Hematopoietic multipotent progenitor cell treated with erythropoietin and hydrocortisone succinate and interleukin-3 and kit ligand, for 8 days (in vitro differentiated cells): ENCODE measurements at places on chromosomes 6 and 20.

DNA sequence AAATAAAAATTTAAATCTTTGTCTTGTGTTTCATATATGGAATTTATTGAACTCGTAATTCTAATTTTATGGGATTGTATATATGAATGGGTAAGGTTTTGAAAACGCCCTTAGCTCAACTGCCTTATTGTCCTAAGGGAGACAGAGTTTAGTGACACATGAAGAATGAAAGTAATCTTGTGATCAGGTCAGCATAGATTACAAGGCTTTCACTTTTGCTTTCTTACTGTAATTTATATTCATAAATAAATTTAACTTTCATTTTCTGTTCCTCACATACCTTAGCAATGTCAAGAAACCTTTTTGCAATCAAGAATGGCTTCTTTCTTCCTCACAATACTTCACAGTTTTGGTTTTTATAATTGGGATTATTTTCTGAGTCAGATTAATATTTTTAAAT, 14.4 kb downstream of the KPNA5 start:
- DNase-seq, result no peak

- DNase-seq, result no peak
Observed at GRCh38 chr6:38480036-38480435, 159.7 kb downstream of the BTBD9 start.

DNA sequence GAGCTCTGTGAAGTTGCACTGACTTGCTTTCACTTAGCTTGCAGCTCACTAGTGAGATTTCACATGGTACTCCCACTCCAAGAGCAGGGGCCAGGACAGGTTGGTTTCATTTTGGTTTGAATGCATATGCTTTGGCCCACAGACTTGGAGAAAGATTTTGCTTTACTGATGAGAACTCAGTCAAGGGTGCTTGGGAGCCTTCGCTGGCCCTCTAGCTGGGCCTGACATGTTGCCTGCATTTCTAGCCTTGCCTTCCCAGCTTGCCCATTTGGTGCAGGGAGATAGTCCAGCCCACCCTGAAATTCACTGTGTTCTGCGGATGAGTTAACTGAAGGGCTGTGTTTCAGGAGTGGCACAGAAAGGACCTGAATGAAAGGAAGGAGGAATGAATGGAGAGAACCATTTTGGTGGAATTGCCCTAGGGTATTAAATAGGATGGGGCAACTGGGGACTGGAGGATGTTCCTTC, 1.9 kb downstream of the SGK1 start:
- DNase-seq, result peak; percentile 68

GRCh38 chr6:35419417-35419816, 32.7 kb upstream of the FANCE start:
- peak; percentile 12 for DNase-seq

DNA sequence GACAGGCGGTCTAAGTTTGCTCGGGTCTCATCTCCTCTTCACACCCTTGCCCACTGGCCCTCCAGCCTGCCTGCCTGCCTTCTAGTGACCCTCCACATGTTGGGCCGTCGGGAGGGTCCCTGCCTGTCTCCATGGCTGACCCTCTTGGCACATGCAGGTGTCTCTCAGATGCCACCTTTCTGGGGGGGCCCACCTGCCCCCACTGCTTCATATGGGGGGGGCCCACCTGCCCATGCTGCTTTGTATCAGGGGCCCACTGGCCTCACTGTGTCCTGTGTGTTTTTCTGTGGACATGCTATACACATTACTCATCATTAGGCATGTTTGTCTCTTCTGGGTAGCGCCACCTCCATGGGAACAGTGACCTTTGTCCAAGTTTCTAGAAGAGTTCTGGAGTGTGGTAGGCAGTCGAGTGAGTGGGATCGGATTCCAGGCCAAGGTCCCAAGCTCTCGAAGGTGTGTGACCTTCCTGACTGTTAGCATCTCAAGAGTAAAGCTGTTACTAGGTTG, 40.4 kb upstream of the KIF25 start:
- DNase-seq, result no peak

- no peak for DNase-seq
Observed at GRCh38 chr20:62801284-62802010, 3.2 kb upstream of the OGFR start.

- DNase-seq, result no peak
Observed at GRCh38 chr6:98794307-98794842, 40.0 kb upstream of the POU3F2 start.

GRCh38 chr20:48526936-48527335, 300.9 kb downstream of the PREX1 start:
- DNase-seq, result no peak

- DNase-seq, result no peak
Observed at GRCh38 chr6:24900917-24901697, 34.7 kb downstream of the RIPOR2 start.

- no peak for DNase-seq
Observed at GRCh38 chr6:146335336-146335735, 208.3 kb upstream of the RAB32 start.

GRCh38 chr6:78611102-78611620, 256.2 kb upstream of the IRAK1BP1 start:
- DNase-seq, result no peak

- DNase-seq, result no peak
Observed at GRCh38 chr6:34709386-34709785, 12.8 kb upstream of the ILRUN start.

- DNase-seq, result no peak
Observed at GRCh38 chr6:82987951-82988350, 77.7 kb downstream of the UBE3D start.

GRCh38 chr20:19932170-19932667, 84.9 kb upstream of the NAA20 start:
- no peak for DNase-seq

GRCh38 chr20:51085769-51086168, 62.9 kb upstream of the KCNG1 start:
- DNase-seq, result no peak

- DNase-seq, result no peak
Observed at GRCh38 chr6:170429450-170429849, 122.9 kb downstream of the FAM120B start.

DNA sequence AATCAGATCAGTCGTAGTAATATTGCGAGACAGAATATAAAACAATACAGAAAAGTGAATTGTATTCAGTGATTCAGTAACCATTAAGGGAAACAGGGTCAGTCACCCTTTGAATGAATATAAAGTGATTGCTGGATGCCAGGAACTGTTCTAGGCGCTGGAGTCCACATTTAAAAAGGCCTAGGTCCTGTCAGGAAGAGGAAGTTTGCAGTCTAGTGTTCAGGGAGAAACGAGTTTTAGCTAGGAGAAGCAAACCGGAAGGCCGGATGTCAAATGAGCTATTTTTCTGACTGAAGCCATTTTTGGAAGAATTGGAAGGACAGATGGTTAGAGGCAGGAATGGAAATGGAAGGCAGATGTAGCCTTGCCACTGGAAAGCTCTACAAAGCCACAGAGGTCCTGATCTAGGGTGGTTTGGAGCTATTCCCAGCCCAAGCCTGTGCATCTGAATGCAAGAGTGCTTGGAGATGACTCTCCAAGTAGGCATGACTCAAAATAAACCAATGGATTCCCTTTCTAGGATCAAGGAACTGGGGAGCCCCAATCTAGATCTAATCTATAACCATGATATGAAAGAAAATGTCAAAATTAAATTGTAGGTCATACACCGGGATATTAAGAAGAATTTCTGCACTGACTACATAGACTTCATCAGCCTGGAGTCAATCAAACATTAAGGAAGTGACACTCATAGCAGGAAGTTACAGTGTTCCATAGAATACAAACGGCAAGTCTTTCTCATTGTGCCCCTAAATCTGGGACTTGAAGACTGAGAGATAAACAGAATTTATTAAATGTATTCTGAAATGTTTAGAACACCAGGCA, 36.8 kb upstream of the CDKAL1 start:
- DNase-seq, result no peak

DNA sequence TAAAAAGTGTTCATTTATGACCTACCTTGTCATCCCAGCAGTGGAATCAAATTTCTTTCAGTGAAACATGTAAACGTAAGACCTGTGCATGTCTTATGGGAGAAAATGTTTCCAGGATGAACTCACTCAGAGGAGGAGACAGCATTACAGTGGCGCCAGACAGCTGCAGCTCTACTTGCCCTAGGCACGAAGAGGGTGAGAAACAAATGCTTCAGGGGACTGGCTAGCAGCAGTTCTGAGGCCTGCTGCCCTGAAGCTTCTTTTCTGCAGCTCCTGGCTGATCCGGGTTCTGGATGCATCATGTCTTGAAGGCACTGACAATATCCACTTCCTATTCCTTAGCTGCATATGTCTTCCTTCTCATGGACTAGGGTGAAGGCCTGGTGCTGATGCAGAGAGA, 120.2 kb downstream of the QRSL1 start:
- no peak for DNase-seq

DNA sequence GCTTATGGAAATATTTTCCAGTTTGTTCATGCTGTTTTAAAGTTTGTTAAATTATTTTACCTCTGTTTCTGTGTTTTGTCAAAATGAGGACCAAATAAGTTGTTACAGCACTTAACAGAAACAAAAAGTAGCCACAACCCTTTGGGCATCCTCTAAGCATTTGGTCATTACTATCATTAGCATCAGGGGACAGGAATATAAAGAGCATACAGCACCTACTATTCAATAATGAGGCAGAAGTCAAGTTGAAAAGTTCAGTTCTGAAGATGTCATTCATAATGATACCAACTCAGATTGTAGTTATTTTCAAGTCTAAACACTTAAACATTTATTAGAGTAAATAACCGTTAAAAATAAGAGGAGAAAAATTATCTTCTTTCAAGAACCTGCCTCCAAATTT, 862.3 kb upstream of the FLRT3 start:
- no peak for DNase-seq

- peak; percentile 10 for DNase-seq
Observed at GRCh38 chr6:154951345-154952200, 43.5 kb upstream of the TIAM2 start.

GRCh38 chr6:11353921-11354389, 121.5 kb upstream of the NEDD9 start:
- no peak for DNase-seq

DNA sequence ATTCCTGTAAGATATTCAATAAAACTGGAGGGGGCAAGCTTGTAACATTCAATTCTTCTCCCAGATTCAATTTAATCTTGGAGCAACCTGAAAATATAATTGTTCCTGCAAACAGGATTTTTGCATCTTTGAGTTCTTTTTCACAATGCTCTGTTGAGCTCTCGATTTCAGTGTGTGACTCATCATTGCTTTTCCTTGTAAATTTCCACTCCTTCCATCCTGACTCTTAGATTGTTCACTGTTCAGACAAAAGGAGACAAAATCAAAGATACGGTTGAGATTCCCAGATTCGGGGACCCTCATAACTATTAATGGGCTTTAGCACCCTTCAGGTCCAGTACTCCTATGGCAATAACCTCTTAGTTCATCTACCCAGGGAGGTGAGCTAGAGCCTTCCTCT, 571.9 kb upstream of the CHD6 start:
- no peak for DNase-seq

DNA sequence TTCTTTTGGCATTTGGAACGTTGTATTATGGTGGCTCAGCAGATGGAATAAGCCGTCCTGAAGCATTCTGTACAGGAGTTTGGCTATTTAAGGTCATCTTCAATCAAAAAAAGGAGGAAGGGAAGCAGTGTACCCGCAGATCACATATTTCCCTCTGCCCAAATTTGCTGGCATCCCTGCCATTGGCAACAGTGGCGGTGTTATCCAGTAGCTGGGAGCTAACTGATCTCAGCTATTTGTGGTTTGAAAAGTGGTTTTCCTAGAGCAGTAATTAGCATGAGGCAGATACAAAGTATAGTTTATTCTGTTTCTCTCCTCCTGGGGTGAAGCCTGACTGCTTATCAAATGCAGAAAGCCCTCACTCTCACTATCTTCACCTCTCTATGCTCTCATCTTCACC, 576.8 kb downstream of the QKI start:
- peak; percentile 33 for DNase-seq

- DNase-seq, result no peak
Observed at GRCh38 chr6:138321934-138322333, 55.8 kb upstream of the SMIM28 start.

- DNase-seq, result no peak
Observed at GRCh38 chr6:128079021-128079420, 178.2 kb upstream of the THEMIS start.

GRCh38 chr6:30315156-30315555, 11.6 kb upstream of the TRIM39 start:
- DNase-seq, result no peak

DNA sequence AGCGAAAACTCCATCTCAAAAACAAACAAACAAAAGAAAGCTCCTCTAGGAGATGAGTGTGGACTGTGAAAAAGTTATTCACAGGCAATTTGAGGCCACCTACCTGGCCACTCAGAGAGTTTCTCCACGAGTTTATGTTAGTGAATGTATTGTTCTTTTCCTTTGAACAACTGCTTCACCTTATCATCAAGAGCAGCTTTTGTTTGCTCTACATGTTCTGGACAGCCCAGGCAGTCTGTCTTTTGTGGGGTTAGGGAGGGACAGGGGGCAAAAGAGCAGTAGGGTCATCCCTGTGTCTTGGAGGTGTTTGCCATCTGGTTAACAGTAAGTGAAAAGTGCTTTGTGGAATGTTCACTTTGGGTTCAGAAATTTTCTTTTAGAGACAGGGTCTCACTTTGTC, 8.0 kb downstream of the CASS4 start:
- peak; percentile 24 for DNase-seq

GRCh38 chr6:168333989-168334388, 14.4 kb upstream of the DACT2 start:
- no peak for DNase-seq

GRCh38 chr6:7073082-7073820, 34.5 kb upstream of the RREB1 start:
- no peak for DNase-seq

DNA sequence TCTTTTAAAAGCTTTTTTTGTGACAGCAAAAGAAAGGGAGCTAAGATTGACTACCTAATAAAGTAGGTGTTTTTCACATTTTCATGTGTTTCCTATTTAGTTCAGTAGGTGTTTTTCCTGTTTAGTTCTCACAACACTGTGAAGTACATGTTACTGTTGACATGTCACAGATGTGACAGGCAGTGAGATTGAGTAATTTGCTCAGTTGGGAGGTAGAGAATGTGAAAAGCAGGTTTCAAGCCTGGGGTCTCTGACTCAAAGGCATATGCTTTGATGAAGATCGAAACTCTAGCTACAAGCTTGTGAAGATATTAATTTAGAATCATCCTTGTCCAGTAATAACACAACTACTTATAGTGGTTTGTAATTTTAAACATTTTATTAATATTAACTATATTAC, 43.1 kb downstream of the SLX4IP start:
- no peak for DNase-seq

- no peak for DNase-seq
Observed at GRCh38 chr6:169074526-169074925, 179.1 kb downstream of the THBS2 start.

DNA sequence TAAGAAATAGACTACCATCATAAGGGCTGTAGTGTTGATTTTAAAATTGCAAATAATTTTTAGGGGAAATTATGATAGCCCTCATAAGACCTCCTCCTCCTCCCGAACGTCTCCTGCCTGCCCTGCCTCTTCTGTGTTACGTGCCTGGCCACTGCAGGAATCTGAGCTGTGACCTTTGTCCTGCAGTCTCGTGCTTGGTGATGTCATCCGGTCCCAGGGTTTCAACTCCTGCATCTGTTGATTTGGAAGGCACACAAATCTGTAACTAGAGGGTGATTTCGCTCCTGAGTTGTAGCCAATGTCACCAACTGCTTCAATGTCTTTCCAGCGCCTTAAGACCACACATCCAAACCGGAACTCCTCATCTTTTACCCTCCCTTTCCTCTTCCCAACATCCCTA, 163.2 kb downstream of the AIG1 start:
- DNase-seq, result no peak

GRCh38 chr6:118656847-118657451, 5.6 kb upstream of the CEP85L start:
- DNase-seq, result no peak

- DNase-seq, result peak; percentile 75
Observed at GRCh38 chr20:44970243-44970757, 4.0 kb downstream of the STK4 start.

GRCh38 chr20:37285664-37286374, 3.6 kb upstream of the MANBAL start:
- no peak for DNase-seq
